NCI-H526 (cell line): ENCODE measurements at places on chromosomes 3 and 15.

DNA sequence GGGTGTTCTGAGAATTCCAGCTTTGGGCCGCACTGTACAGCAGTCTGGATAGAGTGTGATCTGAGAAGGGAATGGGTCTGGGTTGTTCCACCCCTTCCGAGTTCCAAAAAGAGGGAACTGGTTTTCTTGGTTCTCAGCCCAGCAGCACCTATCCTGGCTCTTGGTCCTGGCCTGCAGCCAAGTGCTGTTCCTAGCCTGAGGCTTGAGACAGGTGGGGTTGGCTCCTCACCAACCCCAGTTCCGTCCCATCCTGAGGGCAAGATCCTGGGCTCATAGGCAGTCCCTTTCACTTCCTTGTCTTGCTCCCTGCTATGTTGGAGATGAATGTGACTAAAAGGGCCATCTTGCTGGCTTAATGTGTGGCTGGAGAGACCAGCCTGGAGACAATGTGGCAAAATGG lies 15.2 kb downstream of the IVD start:
- peak; percentile 15 for DNase-seq

- no peak for DNase-seq
Measured at GRCh38 chr3:184275961-184276910, at the start of gene ECE2. ECE2 (plus strand) TSS chr3:184276022; CDS start chr3:184276154, 132 bp downstream.

GRCh38 chr3:160399125-160400029 lies at the start of the genes IFT80 and SMC4:
IFT80 (minus strand) TSS chr3:160399225; CDS start chr3:160384600, 14,625 bp downstream.
SMC4 (plus strand) TSS chr3:160399650; CDS start chr3:160400827, 1,177 bp downstream.
- DNase-seq: peak; percentile 94

- DNase-seq: no peak
Measured at GRCh38 chr15:89495638-89496145, 691 bp downstream of the RHCG start.

- no peak for DNase-seq
Measured at GRCh38 chr15:51200792-51201191, 106.1 kb upstream of the TNFAIP8L3 start.

- DNase-seq: no peak
Measured at GRCh38 chr15:41983221-41983620, 10.9 kb upstream of the EHD4 start.

DNA sequence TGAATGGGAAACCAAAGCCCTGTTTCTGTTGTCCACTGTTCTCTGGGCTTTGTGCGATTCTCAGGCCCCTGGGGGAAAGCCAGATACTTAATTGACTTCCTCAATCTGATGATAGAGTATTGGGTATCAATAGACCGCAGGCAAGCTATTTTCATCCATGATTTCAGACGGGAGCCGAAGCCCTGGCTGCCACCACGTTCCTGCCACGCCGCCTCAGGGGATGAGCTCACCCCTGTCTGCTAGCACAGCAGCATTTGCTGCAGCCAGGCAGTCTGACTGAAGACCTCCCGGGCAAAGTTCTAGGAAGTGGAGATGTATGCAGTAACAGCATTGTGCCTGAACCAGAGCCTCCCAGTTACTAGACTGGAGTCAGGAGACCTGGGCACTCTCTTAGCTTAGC lies 69.8 kb downstream of the ISG20 start:
- DNase-seq: no peak

GRCh38 chr15:60782316-60782715 lies 303.4 kb upstream of the ICE2 start:
- no peak for DNase-seq

DNA sequence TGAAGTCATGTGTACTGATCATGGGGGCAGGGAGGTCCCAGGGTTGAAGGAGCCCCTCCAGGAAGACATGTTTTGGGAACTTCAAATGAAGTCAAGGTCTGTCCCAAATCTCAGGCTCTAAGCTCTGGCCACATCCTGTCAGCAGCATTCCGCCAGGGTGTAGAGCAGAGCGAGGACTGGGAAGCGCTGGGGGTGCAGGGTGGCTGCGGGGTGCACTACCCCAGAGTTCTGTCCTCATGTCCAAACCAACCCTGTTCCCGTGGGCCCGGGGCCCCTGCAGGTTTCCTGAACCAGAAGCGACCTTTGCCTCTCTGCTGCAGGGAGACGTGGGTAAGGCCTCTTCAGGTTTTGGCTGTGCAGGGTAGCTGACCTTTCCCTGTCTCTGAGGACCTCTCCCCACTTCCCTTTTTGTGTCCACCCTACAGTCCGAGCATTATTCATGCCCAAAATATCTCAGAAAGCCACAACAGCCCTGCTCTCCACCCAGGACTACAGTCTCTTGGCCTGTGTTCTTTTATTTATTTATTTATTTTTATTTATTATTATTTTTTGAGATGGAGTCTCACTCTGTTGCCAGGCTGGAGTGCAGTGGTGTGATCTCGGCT lies 26.6 kb upstream of the FLNB start:
- no peak for DNase-seq

DNA sequence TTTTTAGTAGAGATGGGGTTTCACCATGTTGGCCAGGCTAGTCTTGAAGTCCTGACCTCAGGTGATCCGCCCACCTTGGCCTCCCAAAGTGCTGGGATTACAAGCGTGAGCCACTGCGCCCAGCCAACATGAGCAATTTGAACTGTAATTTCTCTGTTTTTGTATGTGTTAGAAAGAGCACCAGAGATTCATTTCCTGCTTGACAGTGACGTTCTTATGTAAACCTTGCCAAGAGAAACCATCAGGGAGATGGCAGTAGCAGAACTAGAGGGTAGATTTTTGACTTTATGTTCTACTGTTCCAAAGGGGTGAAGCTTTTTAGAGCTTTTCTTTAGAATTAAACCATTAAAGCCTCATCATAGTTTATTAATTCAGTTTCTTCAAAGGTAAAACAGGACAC lies 148.1 kb upstream of the UMPS start:
- no peak for DNase-seq

- DNase-seq: no peak
Measured at GRCh38 chr3:151584566-151584965, 123.7 kb upstream of the IGSF10 start.

DNA sequence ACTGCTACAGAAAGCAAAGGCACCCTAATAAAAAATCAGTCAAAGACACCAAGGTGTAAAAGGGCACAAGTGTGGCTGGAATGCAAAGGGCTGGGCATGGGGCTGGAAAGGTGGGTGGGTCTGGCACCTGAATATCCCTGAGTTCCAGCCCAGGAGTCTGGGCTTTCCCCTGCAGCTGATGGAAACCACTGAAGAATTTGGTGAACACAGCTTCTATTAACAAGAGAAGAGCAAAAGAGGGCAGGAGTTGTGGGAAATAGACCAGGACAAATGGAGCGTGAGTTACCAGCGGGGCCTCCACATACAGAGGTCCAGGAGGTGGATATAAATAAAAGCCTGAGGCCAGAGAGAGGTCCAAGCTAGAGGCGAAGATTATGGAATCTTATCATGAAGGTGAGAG lies 45.1 kb upstream of the TPM1 start:
- DNase-seq: no peak

- no peak for DNase-seq
Measured at GRCh38 chr3:42900226-42901072, 5.5 kb upstream of the ZNF662 start.

DNA sequence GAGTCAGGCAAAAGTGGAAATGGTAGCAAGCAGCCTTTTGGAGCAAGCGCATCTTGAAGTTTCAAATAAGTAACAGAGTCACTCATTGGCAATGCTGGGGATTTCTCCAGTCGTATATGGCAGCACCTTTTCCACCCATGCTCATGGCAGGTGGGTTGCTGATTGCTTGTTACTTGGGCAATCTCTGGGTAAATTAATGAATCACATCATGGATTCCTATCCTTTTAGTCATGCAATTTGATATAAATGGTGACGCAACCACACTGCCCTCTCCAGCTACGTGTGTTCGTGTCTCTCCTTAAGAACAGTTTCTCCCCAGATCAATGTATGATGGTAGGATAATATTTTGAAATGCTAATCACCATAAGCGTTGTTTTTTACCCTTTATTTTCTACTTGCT lies 339.9 kb upstream of the KCNH8 start:
- no peak for DNase-seq

DNA sequence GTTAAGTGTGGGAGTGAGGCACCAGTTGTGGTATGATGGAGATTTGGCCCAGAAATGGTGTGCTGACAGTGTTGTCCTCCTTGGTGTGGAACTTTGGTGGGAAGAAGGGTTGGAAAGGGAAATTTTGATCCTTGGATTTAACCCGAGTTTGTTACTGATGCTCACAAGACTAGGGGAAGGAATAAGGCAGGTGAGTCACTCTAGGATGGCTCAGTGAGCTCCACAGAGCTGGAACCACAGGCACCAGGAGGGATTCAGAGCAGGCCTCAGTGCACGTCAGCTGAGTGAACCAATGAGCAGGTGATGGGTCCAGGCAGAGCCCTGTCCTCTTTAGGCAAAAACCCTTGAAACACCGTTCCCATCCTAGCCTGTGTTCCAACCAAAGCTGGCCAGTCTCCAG lies 11.4 kb downstream of the CHRD start:
- DNase-seq: no peak

DNA sequence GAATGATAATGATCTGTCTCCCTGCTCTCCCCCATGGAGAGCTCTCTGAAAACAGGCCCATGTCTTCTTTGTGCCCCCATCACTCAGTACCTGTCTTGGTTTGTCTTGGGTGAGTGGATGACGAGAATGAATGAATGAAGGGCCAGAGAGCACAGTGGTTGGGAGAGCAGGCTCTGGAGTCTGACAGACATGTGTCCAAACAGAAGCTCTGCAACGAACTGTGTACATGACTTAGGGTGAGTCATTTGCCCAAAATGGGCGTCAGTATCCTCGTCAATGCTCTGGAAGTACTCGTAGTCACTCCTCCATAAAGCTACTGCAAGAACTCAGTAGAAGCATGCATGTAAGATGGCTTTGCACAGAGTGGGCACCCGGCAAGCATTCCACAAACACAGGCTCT lies 170.2 kb upstream of the TLE3 start:
- no peak for DNase-seq

DNA sequence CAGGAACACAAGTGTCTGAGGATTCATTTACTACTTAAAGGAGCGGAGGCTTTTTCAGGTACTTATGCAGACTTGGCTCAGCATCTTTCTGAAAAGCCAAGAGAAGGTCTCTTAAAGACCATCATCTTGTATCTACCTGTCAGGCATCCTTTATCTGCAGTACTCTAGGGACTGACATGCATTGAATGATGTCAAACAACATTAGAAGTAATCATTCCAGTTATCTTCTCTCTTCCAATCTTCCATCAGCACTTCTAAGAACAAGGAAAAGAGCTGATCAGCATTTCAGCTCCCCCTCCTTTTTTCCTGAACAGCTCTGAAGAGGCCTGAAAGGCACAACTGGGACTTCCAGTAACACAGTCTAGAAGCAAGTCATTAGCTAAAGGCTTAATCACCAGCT lies 214.8 kb downstream of the KCNH8 start:
- no peak for DNase-seq

GRCh38 chr15:88450125-88450798 lies 16.9 kb downstream of the MRPL46 start:
- DNase-seq: peak; percentile 40

DNA sequence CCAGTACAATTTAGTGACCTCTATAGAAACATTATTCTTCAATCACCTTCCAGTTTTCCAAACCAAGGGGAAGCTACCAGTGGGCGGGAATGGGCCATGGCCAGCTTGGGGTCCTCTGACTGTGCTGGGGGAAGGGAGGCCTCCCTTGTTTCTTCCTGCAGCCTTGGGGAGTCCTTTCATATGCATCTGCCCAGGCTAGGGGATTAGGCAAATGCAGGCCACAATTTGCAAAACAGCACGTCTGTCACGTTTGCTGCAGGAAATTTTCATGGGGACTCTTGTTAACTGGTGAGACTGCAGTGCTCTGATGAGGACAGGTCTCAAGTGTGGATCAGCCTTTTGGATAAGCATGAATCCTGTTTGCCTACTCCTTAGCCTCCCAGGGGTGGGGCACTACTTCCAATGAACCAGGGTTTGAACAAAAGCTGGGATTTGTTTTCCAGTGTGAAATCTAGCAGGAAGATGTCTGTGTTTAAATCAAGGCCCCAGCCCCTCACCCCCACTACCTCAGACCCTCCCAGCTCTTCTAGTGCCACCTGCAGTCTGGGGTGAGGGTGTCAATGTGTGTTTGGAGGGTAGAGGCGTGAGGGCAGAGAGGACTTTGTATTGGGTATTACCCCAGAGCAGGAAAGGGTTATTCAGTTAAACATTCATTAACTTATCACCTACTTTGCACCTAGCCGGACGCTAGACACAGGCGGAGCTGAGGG lies 219.9 kb downstream of the OPA1 start:
- DNase-seq: peak; percentile 77

GRCh38 chr3:141738891-141739363 lies 829 bp downstream of the RNF7 start:
- DNase-seq: no peak

- DNase-seq: no peak
Measured at GRCh38 chr3:32413845-32414521, 22.3 kb downstream of the CMTM7 start.

- DNase-seq: no peak
Measured at GRCh38 chr3:133280586-133280985, 119.3 kb upstream of the BFSP2 start.

GRCh38 chr15:51736751-51737521 lies 519 bp downstream of the LYSMD2 start:
- DNase-seq: peak; percentile 81

GRCh38 chr15:52551762-52552161 lies 17.1 kb downstream of the ARPP19 start:
- no peak for DNase-seq

DNA sequence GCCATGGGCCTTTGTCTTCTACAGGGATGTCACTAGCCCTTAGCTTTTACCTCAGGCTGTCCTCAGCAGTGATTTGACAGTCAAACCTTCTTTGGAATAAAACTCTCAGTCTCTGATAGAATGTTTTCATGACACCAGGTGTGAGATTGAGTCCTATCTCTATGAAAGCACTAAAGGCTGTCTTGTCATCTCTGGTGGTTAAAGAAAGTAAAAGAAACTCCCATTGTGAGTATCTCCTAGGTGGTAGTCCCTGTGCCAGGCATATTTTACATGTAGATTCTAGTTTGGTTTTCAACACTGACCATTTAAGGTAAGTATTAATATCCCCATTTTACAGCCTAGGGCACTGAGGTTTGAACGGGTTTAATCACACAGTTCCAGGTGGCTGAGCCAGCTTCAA lies 360.2 kb downstream of the CHST2 start:
- DNase-seq: no peak

- DNase-seq: no peak
Measured at GRCh38 chr3:133393691-133394474, 6.0 kb upstream of the BFSP2 start.
